ENCODE measurements at places on chromosomes 12 and 14.

- no peak for DNase-seq
Measured at GRCh38 chr12:113684908-113685782, 213.5 kb upstream of the LHX5 start.

DNA sequence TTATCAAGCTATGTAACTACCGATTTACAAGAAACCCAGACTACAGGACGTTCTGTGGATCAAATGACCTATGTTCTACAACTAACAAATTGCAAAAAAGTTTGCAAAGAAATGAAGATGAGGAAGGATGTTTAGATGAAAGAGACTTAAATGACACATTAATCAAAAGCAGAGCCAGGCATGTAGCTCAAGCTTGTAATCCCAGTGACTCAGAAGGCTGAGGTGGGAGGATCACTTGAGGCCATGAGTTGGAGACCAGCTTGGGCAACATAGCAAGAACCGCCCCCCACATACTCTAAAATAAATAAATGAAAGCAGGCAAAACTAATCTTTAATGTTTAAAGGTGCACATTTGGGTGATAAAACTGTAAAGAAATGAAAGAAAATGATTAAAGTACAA is 331.9 kb downstream of the BTG1 start:
- DNase-seq, result no peak

DNA sequence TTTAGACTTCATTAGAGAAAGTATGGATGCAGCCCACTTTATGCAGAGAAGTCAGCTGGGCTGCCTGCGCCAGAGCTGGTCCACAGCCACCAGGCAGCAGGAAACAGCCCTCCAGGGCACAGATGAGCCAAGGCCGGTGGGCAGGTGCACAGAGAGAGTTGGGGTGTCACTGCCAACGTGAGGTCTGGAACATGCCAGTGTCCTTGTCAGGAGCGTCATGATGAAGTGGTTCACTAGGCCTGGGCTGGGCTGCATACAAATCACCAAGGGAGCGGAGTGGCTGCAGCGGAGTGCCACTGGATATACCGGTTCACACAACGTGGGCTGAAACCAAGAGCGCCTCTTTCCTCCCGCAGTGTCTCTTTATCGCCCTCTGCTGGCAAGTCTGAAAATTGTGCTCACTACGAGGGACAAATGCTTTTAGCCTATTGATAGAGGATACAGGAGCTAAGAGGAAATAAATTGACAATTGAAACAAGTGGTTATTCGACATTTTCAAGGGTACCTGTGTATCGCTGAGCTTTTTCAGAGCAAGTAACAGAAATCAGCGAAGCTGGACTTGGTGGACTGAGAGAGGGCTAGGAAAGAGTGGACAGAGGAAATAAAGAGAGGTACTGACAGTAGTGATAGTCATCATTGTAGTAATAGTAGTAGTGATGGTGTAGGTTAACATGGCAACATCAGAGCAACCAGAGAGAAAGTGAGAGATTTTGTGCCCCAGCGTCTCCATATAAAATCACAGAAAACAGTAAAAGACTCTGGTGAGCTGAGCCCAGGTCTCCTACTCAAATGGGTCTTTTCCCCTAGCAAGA is 52.0 kb upstream of the ITPR2 start:
- peak; percentile 18 for DNase-seq

GRCh38 chr12:8033153-8034044 is 883 bp downstream of the FOXJ2 start:
- DNase-seq, result no peak

- no peak for DNase-seq
Measured at GRCh38 chr12:117901631-117902030, 67.2 kb downstream of the KSR2 start.

DNA sequence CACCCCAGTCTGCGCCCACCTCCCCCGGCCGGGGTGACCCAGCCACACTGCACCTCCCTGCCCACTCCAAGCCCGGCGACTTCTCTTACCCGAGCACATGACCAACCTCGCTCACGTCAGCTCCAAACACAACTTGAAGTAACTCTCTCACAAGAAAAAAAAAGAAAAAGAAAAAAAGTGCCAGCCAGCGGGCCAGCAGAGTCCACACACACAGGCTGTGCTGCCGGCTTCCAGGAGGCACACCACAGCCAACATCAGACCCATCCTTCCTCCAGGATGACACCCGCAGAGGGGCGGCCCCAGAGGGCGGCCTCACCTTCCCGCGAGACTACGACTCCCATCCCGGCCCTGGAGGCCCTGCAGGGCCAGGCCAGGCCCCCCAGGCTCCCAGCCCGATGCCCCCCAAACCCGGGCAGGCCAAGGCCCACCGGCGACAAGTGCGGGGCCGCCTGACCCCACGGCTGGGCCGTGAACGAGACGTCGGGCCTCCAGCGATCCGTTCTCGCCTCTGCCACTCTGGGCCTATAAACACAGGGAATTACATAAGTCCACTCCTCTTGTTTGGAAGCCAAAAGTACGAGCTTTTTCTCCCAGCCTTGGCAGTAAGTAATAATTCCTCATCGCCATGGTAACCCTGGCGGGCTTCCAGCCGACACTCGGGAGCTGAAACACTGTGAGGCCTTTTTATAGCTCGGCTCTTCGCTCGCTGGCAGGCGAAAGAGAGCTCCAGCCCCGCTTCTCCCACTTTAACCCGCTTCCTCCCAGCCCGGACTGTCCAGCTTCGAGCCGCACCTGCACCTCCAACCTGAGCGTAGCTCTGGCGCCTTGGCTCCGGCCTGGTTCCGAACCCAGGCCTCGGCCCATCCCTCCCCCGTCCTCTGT is 49.1 kb downstream of the NCOR2 start:
- DNase-seq, result peak; percentile 95

- no peak for DNase-seq
Measured at GRCh38 chr12:128840862-128841468, 12.3 kb upstream of the GLT1D1 start.

GRCh38 chr12:94730847-94731246 is 80.5 kb upstream of the TMCC3 start:
- no peak for DNase-seq

DNA sequence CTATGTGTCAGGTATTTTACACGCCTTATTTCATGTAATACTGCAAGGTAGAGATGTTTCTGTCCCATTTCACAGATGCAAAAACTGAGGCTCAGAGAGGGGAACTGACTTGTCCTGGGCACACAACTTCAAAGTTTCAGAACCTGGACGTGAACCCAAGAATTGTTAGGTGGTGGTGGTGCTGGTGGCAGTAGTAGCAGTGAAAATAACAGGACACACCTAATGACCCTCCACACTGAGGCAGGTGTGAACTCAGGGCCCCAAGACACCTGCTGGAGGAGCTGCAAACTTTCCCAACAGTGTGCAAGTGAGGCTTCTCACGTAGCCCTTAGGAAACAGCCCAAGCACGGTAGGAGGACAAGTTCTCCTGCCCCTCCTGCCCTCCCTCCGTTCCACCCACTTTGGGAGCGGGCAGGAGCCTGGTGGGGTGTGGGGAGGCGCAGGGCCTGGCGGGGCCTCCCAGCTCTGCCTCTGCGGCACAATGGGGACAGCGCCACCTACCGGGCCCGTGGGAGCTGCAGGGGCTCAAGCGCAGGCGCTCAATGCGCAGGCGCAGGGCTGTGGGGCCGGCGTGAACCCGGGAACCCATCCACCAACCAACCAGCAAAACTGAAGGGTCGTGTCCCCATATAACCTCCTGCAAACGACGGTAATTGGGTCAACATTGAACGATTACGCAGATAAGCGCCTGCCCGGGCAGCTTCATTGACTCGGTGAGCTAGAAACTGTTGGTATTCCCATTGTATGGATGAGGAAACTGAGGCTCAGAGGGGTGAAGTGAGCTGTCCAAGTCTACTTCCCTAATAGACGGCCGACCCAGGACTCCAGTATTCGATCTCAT is 12.0 kb upstream of the TRPV4 start:
- no peak for DNase-seq

DNA sequence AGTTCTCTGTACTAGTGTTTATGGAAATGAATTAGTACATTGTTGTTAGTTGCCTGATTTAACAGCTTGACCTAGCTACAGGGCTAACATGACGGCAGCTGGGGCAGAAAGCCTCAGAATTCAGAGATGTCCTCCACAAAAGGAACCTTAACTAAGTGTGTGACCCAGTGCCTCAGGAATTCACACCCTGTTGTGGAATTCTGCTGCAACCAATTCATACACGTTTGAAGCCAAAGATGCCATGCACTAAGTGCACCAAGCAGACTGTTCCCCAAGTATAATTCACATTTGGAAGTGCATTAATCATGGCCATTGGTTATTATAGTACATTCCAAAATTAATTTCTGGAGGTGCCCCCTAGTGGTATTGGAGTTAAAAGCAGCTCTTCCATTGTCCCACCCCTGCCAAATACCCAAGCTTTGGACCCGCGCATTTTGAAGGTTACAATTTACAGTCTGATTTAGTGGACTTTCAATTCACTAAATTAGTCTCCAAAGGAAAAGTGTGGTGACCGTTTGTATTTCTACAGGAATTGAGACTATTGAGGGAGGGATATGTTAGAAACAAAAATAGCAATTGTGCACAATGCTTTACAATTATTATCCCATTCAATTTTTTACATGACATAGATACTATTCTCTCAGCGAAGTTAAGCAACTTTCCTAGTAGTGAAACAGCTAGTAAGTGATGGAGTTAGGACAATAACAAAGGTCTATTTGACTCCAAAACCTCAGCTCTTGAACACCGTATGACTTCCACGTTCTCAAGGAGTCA is 85.9 kb downstream of the PAX9 start:
- no peak for DNase-seq

Measured in epithelial cell of proximal tubule (primary cell).